ENCODE measurements at places on chromosomes 16 and 17.

DNA sequence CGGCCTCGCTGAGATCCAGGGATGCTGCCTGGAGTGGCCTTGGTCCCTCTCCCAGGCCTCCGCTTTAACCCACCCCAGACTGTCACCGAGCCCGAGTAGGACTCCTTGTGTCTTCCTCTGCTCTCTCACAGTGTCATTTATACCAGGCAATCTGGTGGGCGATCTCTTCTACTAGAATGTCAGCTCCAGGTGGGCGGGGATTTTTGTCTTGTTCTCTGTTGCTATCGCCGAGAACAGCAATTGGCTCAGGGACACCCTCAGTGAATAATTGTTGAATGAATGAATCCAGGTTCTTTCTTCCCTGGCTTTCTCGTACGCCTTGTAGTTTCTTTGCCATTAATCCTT is 591 bp downstream of the DHX38 start:
- DNase-seq: no peak

- no peak for DNase-seq
These were observed 231.1 kb upstream of the SALL1 start for GRCh38 chr16:51382211-51382610.

- no peak for DNase-seq
These were observed 35.2 kb downstream of the MBTD1 start for GRCh38 chr17:51224402-51225262.

DNA sequence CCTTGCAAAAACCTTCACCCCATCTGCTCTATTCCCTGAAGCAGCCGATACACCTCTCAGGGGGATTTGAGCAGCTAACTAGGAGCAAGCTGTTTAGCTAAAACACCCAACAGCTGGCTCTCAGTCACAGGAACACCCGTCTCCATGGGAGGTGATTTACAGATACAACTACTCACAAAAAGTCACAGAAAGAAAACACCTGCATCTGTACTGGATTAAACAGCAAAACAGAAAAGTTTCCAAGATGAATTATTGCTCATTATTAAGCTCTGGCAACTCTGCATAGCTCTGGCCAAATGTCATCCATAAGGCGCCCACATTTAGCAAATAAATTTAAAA is 22.3 kb downstream of the GJC1 start:
- DNase-seq: no peak

DNA sequence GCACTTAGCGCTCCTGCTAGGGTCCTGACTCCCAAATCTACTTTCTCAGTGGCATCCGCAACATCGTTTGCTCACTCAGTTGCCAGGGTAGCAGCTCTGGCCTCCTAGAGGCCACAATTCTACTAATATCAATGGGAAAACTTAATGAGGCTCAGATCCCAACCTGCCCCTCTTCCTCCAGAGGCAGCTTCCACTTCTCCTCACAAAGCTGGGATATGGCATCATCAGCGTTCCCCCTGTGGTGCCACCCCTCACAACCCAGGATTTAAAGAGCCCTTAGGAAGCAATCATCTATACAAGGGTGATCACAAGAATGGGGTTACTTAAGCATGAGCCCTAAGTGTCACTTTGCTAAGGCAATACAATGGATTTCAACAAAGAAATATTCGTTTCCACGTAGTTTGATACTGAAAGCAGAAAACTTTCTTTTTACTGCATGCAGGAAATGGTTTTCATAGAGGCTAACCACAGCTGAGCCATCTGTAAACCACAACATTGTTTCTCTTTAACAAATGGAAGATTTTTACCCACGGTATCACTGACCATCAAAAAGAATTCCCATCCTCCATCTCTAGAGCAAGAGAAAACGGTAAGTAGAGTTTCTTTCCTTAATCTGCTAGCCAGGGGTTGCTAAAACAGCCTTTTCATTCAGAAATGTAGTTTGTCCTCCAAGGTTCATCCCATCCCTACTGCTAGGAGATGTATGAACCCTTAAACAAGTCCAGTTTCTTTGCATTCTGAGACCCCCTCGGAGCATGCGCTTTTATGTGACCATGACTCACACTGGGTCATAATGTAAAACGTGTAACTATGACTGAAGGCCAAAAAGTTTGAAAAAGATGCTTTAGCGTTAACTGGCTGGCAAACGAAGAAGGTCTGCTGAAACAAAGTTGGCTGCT is 68.3 kb upstream of the BCAR1 start:
- no peak for DNase-seq

DNA sequence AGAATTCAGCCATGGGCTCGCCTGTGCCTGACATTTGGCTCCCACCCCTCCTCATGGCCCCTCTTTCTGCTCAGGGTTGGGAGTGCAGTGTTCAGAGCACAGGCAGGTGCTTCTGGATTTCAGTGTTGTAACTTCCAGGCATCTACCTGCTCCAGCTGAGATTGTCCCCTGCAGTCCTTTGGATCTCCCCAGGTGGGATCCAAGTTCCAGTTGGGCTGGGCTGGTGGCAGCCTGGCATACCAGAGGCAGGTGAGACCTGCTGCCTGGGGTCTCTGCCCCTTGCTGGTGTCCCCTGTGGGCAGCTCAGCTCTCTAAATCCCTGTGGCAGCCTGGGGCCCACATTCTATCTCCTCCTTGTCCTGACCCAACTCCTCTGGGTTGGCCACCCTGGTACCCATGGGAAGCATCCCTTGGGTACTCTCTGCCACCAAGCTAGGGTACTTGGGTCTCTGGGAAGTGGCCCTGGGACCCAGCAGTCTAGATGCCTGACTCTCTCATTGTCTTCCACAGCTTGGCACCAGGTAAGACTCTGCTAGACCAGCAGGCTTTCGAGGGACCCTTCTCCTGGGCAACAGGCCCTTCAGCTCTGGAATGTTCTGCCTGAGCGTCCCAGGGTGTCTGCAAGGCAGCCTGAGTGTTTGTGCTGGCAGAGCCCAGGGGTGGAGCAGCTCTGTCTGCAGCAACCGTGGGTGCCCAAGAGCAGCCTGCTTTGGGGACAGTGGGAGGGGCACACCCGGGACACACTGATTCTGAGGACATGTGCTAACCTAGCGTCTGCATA is 42.5 kb downstream of the DNAH17 start:
- no peak for DNase-seq

Measured in NCI-H2107 (cell line).